ENCODE measurements at places on chromosomes 6 and 20.

DNA sequence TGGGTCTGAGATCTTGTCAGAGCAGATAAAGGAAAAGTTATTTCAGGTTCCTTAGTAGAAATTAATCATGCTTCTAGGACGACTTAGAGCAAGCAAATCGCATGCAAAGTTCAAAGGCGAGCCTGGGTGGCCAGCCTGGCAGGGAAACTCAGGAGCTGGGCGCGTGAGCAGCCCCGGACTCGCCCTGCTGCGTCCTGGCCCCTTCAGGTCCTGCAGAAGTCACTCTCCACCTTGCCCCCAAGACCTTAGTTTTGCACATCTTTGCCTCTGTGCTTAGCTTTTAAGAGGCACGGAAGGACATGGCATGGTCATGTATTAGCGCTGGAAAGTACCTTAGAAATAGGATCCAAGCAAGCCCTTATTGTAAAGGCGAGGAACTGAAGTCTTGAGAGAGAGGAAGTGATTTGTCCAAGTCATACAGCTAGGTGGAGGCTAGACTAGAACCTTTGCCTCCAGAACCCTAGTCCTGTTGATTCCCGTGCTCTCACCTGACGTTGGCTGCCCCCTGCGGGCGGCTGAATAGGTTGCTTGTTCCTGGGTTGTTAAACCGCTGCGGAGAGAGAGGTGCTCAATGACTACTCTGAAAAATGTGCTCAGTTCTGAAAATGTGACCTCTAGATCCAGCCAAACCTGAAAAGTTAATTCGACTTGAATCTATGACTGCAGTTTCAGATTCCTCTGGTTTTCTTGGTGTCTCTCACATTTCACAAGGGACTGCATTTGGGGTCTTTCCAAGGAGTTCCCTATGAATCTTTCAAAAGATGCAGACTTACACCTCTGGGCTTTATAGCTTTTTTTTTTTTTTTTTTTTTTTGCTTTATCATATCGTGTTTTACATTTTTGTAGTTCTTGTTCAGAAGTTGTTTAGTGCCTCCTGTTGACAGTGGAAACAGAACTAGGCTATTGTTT, 2.7 kb downstream of the MYB start:
- DNase-seq: peak; percentile 22

DNA sequence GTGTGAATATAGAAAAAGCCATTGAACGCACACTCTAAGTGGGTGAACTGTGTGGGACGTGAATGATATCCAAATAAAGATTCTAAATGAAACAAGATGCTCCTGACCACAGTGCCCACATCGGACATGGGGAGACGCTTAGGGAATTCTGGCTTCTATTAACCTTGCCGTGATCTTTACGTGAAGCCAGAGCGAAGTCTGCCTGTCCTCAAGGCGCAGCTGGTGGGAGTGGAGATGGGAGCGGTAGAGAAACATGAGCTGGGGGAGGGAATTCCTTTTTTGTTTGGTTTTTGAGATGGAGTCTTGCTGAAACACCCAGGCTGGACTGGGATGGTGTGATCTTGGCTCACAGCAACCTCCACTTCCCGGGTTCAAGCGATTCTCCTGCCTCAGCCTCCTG, 46.0 kb downstream of the VSTM2L start:
- DNase-seq: no peak

- DNase-seq: peak; percentile 65
Measured at GRCh38 chr6:55448451-55448850, 121.2 kb downstream of the GFRAL start.

- DNase-seq: no peak
Measured at GRCh38 chr6:25286891-25287290, 7.7 kb downstream of the CARMIL1 start.

GRCh38 chr6:126513198-126513597, 173.3 kb downstream of the CENPW start:
- no peak for DNase-seq

DNA sequence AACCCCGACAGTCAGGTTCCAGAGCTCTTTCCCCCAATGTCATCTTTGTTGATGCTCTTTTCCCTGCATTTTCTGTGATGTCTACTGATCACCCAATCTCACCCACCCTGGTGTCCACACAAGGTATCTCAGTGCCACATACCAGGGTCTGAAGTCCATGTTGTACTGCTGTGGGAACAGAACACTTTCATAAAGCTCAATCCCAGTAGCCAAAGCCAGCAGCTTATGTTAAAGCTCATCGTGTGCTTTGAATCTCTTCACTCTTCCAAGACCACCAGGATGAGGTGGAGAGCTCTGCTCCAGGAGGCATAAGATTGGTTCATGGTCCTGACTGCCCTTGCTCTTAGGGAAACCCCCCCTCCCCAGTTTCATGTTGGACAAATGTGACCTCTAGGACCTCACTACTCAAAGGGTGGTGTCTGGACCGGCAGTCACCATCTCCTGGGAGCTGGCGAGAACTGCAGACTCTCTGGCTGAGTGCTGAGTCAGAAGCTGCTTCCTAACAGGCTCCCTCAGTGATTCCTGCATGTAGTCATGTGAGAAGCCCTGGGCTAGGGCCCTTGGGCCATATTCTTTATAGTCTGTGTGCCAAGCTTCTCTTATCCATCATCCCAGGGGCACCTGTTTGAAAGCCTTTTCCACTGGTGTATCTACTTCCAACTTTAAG, 13.4 kb upstream of the CPNE5 start:
- peak; percentile 74 for DNase-seq

- no peak for DNase-seq
Measured at GRCh38 chr6:100796049-100796823, 84.9 kb downstream of the ASCC3 start.

DNA sequence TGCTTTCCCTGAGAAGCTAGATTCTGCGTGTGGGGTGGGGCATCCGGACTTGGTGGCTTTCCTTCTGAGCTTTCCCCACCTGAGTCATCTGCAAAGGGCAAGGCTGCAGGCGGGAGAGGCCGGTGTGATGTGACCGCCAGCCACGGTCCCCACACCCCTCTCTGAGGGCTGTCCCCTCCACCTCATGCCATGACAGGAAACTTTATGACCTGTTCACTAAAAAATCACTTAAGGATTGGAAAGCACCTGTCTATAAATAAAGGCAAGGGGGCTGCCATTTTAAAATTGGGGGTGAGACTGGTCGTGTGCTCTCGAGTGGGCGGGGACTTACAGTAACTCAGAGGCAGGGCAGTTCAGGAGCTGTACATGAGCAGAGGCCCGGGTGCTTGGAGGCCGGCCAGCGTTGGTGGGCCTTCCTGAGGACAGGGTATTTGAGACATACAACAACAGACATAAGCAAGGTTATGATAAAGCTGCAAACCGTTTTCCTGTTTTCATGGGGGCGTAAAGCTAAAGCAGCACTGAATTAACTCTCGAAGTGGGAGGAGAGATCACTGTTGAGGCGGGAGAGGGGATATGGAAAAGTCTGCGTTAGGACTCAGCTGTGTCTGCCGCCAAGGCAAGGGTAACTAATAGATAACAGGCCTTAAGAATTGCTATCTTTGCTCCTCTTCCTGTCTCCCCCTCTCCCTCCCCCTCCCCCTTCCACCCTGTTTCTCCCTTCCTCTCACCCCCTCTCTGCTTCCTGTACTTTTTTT, 16.1 kb upstream of the SERPINB1 start:
- peak; percentile 56 for DNase-seq

- DNase-seq: no peak
Measured at GRCh38 chr20:52143277-52143676, 48.3 kb downstream of the ZFP64 start.

DNA sequence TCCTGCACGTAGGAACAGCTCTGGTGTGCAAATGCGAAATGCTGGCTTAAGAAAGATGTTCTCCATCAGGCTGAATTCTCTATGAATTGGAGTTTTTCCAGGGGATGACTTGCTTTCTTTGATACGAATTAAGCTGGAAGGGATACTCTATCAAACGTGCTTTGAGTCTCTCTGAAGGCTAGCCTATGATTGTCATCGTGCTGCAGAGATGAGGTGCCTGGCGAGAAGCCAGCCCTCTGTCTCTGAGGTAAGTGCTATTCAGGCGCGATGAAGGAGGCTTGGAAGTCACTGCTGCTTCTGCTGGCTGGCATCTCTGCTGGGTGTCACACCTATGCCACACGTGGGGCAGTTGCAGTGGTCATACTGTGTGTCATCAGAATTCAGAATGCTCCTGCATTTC, 223.7 kb downstream of the TAF4 start:
- no peak for DNase-seq

- no peak for DNase-seq
Measured at GRCh38 chr20:40639132-40639531, 49.9 kb downstream of the MAFB start.

GRCh38 chr6:26534681-26535465, 3.3 kb upstream of the HMGN4 start:
- DNase-seq: no peak

DNA sequence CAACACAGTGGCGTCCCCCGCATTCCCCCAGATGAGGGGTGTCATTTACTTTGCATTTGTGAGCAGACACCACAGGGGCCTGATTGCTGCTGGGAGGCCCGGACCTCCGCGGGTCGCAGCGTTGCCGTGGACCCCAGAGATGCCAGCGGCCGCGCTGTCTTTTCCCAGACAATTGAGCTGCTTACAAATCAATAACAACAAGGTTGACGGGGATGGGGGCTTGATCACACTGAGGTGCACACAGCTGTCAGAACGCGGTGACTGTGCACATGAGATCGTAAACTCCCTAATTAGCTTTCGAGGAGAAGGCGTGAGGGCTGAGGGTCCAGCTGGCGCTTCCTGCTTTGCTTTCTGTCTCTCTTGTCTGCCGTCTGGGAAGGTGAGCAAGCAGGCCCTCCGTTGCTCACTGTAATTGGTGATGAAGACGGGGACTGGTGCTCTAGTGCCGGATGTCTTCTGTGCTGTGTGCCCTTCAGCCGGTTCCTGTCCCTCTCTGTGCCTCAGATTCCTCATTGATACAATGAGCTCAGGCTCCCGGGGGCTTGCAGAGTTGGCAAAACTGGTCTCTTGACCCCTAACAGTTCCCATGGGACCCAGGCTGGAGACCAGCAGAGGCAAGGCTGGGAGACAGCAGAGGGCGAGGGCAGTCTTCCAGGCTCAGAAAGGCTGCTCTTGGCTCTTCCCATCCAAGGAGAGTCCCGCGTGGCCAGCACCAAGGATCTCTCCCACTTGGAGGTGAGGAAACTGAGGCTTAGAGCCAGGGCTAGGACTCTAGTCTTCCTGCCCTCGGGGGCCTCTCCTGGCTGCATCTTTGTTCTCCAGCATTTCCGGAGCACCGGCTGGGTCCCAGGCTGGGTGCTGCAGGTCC, 126.0 kb upstream of the PMEPA1 start:
- no peak for DNase-seq

GRCh38 chr20:42098418-42098817, 480.2 kb upstream of the CHD6 start:
- no peak for DNase-seq

- DNase-seq: no peak
Measured at GRCh38 chr20:46268131-46268614, 40.1 kb downstream of the CDH22 start.

GRCh38 chr6:139027620-139028182, 844 bp upstream of the ABRACL start:
- peak; percentile 38 for DNase-seq

DNA sequence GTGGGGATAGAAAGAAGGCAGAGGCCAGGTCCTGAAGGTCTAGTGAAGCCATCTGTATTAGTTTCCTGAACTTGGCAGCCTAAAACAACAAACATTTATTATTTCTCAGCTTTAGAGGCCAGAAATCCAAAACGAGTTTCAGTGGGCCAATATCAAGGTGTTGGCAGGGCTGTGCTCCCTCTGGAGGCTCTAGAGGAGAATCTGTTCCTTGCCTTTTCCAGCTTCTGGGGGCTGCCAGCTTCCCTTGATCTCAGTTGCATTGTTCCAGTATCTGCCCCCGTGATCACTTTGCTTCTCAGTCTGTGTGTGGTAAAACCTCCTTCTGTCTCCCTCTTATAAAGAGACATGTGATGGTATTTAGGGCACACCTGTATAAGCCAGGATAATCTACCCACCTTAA, 82.4 kb downstream of the MAFB start:
- no peak for DNase-seq

GRCh38 chr6:79335133-79335674, 100.7 kb upstream of the HMGN3 start:
- no peak for DNase-seq

GRCh38 chr20:36052117-36052513, 83.7 kb downstream of the CNBD2 start:
- DNase-seq: no peak

- peak; percentile 100 for DNase-seq
Measured at GRCh38 chr6:45655745-45656476, 278.2 kb upstream of the SUPT3H start.

DNA sequence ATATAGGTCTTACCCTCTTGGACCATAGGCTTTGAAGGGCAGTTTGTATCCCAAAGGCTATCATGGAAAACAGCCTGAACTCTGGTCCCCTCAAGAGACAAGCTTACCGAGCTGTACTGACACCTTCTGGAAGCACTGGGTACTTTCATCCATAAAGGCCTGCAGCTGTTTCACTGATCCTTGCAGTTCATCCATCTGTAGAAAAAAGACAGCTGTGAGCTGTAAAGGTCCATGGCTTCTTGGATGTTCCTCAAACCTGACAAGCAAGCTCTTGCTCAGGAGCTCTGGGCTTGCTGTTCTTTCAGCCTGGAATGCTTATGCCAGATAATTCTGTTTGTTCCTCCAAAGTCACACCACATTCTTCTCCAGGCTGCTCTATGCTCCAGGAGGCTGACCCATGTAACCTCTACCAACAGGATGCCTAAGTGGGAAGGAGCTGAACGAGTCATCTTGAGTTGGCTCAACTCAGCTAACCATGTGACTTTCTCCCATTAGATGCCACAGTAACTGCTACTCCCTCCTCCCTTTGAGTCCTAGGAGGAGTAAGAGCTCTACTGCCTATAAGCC, 8.8 kb upstream of the NDRG3 start:
- DNase-seq: peak; percentile 62

- DNase-seq: no peak
Measured at GRCh38 chr6:118752803-118753202, 101.4 kb upstream of the CEP85L start.

DNA sequence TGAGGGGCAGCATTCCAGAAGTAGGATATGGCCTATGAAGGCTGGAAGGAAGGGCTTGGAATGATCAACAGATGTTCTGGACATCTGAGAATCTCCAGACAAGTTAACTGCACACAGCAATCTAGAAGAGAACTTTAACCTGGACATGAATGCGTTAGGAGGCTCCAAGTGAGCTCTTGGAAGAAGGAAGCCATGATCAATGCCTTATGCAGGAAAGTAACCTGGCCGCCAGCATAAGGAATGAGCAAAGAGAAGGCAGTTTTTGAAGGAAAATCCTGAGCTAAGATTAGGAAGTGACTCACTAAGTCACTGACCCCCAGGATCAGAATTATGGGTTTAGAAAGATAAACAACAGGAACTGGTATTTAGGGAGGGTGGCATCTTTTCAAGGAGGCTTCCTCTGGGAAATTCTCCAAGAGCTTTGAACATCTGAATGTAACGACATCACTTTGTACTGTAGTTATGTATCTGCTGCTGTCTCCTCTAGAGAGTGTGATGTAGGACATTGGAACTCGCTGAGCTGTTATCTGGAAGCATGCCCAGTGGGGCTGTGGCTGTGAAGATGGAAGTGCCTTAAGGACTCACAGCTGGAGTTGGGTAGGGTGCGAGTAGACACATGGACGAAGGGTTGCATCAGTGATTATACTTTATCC, 236.8 kb downstream of the PACRG start:
- peak; percentile 100 for DNase-seq

GRCh38 chr6:89611666-89612065, 26.9 kb downstream of the LYRM2 start:
- DNase-seq: peak; percentile 68
